HCEC 1CT (cell line): ENCODE measurements at places on chromosomes 1 and 21.
A peak's percentile ranks its signal among the peaks of the same experiment; 100 is the strongest.

- DNase-seq, result no peak
These were observed 31.8 kb downstream of the RUNX1 start for GRCh38 chr21:35017256-35017655.

- DNase-seq, result no peak
These were observed 26.8 kb upstream of the KDM4A start for GRCh38 chr1:43622901-43623780.

- DNase-seq, result no peak
These were observed 43.4 kb upstream of the KAZN start for GRCh38 chr1:14555091-14555490.

- DNase-seq, result no peak
These were observed 20.1 kb downstream of the LBR start for GRCh38 chr1:225407755-225408154.

DNA sequence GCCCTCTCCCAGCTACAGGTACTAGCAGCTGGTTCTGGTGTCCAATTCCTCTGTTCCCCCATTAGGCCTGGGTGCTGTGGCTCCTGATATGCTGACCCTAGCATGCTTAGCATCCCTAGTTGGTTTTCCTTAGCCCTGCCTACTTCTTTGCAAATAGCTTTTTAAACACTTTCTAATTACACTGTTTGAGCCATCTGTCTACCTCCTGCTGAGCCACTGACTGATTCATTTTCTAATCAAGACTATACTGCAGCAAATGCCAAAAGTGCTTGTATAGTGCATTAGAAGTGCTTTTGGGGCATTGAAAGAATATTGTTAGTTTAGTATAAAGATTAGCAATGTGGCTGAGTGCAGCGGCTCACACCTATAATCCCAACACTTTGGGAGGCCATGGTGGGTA, 36.3 kb downstream of the ERICH3 start:
- DNase-seq, result no peak

- DNase-seq, result no peak
These were observed 17.3 kb upstream of the ERICH3 start for GRCh38 chr1:74690909-74691308.

GRCh38 chr1:11845641-11846335, 1.8 kb downstream of the NPPA start:
- DNase-seq, result no peak

GRCh38 chr1:24957016-24957807, 27.1 kb upstream of the RUNX3 start:
- no peak for DNase-seq

GRCh38 chr1:106080608-106081325, 975.7 kb upstream of the PRMT6 start:
- DNase-seq, result no peak

- no peak for DNase-seq
These were observed 15.1 kb upstream of the ST6GALNAC3 start for GRCh38 chr1:76059451-76059850.

DNA sequence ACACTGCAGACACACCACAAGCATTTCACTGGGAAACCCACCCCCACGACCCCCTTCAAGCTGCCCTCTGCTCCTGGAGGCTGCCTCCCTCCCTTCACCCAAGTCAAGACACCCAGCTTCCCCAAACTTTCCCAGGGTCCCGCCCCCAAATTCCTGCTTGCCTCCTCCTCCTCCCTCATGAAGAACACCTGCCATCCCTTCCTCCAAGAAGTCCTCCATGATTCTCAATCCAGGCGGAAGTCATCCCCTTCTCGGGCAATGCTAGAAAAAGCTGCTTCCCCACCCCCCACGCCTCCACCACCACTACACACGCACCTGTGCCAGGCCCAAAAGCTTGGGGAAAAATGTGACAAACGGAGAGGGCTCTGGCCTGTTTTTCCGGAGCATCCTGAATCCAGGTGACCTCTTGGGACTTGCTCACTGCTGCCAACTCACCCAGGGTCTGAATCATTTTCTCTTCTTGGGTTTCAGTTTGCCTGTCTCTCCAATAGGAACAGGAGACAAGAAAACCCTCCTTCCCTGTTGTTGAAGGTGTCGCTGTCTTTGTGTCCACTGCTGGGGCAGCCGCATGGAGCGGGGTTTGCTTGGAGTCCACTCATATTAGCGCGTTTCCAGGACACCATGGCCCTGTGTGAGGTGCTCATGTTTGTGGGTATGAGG, 101.0 kb upstream of the CASZ1 start:
- no peak for DNase-seq

GRCh38 chr1:170214117-170215032, 68.6 kb downstream of the NTMT2 start:
- peak; percentile 27 for DNase-seq

DNA sequence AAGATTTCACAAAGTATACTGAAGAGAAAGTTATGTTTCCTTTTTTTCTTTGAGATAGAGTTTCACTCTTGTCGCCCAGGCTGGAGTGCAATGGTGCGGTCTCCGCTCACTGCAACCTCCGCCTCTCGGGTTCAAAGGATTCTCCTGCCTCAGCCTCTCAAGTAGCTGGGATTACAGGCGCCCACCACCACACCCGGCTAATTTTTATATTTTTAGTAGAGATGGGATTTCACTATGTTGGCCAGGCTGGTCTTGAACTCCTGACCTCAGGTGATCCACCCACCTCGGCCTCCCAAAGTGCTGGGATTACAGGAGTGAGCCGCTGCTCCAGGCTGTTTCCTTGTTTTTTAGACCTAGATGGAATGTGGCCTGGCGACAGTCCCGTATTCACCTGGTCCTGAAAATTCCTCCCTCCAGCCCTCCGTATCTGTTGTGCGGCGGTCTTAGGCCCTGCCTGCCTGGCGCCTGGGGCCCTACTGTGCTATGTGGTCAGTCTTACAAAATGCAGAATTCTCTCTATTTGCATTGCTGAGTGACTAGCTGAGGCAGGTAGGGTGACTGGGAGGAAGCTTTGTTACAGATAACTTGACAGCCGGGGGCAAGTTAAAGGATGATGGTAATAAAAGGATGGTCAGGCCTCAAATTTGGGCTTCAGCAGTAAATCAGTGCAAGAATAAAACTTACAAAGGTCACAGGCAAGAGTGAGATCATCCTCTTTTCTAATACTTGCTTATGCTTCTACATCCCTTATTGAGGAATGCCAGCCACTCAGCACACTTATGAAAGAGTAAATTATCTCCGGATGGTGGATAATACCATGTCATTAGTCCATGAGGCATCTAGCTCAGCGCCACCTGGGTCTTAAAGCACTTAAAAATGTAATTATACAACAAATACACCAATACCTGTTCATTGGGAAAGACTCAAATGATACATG, 30.3 kb downstream of the PARK7 start:
- DNase-seq, result no peak

- DNase-seq, result no peak
These were observed 7.9 kb upstream of the SPRR1B start for GRCh38 chr1:153023109-153023508.

- no peak for DNase-seq
These were observed 972 bp upstream of the KDM4A start for GRCh38 chr1:43648876-43649477.

- DNase-seq, result peak; percentile 69
These were observed 39.9 kb downstream of the AKNAD1 start for GRCh38 chr1:108817016-108817415.

GRCh38 chr1:97680470-97680869, 240.4 kb downstream of the DPYD start:
- no peak for DNase-seq
